ENCODE measurements at places on chromosomes 1 and 21. TPM values are rescaled to one million over a fixed set of nuclear protein-coding genes. Genes with fewer than 3 reads are reported as not detected.

CLEC20A gene
- not detected for total RNA-seq

NECTIN4 gene
- 1.8 TPM for total RNA-seq

LCE1B gene
- total RNA-seq = not detected

ITLN1 gene
- not detected for total RNA-seq

NTNG1 gene
- total RNA-seq = 2.2 TPM

UBE2U gene
- not detected for total RNA-seq

AMY2A gene
- not detected for total RNA-seq

PGD gene
- total RNA-seq = 31.8 TPM

OR2L5 gene
- total RNA-seq = not detected

ERI3 gene
- total RNA-seq = 43.1 TPM
